ENCODE measurements at places on chromosomes 6 and 20.

DNA sequence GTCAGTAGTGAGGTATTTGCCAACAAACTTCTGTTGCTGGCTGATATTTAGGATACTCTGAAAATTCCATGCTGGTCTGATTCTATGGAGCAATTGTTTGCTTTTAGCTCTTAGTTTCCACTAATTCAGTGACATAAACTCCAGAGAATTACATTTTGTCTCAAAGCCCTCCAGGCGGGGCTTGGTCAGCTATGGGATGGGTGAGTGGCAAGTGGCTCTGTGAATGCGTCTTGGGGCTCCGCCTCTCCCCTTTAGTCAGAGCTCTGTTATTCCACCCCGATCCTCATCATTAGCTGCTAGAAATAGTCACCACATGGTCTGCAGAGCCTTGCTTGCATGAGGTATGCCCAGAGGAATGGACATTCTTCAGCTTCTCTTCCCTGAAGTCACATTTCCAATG lies 540.6 kb downstream of the QKI start:
- no peak for DNase-seq

- DNase-seq, result no peak
Observed at GRCh38 chr6:32076321-32076809, 32.8 kb downstream of the TNXB start.

- DNase-seq, result no peak
Observed at GRCh38 chr6:90204327-90205056, 92.2 kb downstream of the BACH2 start.

- no peak for DNase-seq
Observed at GRCh38 chr20:62014889-62015537, 50.7 kb downstream of the TAF4 start.

- DNase-seq, result no peak
Observed at GRCh38 chr6:168962886-168963285, 290.8 kb downstream of the THBS2 start.

GRCh38 chr6:150543178-150543577 lies 56.5 kb upstream of the PLEKHG1 start:
- DNase-seq, result no peak

- DNase-seq, result no peak
Observed at GRCh38 chr6:144993870-144994269, 708.7 kb downstream of the UTRN start.

GRCh38 chr6:164122109-164122508 lies 707.6 kb downstream of the QKI start:
- no peak for DNase-seq

DNA sequence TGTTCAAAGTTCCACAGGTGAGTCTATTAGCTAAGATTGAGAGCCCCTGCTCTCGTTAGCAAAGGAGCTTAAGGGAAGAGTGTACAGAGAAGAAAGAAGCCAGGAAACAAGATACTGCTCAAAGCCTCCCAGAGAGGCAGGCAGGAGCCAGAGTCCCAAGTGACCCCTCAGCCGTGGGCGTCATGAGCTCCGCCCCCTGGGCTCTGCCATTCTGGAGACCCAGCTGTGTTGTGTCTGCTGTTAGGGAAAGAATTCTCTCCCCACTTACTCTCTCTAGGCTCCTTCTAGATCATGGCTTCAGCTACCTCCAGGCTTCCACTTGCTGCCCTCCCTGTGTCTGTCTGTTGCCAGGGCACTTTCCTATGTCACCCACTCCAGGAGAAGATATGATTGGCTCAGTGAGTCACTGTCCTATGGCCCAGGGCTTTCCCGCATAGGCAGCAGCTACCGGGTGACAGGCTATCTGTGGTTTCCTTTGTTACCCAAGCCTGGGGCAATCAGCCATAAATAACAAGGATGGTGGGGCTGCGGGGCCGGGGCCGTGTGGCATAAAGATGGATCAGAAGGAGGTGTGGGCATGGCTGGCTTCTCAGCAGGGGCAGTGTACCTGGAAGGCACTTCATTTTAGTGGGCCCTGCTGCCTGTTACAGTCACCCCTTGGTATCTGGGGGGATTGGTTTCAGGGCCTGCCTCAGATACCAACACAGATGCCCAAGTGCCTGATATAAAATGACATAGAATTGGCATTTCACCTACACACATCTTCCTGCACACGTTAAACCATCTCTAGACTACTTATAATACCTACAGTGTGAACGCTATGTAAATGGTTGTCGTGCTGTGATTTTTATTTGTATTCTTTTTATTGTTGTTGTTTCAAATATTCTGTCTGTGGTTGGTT lies 118.9 kb downstream of the ARMC2 start:
- no peak for DNase-seq

DNA sequence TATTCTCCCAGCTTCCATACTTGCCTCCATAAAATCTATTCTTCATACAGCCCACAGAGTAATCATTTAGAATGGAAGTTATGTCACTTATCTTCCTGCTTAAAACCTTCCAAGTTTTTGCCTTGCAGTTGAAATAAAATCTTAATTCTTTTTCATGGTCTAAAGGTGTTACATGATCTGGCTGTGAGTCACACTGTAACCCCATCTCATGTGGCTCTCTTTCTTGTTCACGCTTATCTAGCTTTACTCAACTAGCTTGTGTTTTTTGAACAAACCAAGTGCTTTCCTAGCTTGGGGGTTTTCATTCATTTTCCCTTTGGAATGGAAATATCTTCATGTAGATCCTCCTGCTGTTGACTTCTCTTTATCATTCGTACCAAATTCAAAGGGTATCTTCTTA lies 23.6 kb upstream of the THEMIS start:
- no peak for DNase-seq

DNA sequence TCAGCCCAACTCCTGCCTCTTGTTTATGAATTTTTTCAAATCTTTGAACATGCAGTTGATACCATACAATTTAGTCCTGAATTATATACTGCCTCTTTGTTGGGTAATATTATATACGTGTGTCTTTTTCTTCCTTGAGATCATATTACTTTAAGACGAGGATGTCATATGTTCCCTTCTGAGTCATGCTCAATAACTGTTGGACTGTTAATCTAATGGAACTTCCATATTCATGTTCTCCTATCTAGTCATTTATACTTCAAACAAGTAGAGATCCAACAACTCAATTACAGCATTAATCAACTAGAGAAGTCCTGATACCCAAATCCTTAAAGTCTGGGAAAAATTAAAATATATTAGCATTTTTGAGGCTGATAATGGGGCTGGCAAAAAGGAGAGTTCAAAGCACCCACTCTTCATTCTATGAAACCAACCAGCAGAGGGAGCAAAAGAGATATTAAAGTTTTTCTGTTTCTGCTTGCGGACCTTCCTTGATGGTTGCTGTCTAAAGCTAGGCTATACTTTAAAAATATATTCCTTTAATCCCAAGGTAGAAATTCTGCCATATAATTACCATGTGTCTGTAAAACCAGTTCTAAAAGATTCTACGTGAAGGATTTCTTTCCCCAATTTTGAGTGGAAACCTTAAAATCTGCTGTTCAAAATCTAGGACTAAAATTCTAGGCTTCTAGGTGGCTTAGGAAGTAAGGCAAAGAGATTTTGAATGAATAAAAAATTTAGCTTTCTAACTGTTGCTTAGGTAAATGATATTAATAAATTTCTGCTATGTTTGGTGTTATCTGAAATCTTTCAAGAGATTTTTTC lies 498.9 kb downstream of the BCKDHB start:
- no peak for DNase-seq

- peak; percentile 35 for DNase-seq
Observed at GRCh38 chr6:27814665-27815424, 97.4 kb downstream of the OR2B2 start.

GRCh38 chr20:52438326-52438963 lies 246.9 kb upstream of the ZFP64 start:
- DNase-seq, result no peak

- no peak for DNase-seq
Observed at GRCh38 chr6:36752187-36752885, 54.7 kb downstream of the RAB44 start.

DNA sequence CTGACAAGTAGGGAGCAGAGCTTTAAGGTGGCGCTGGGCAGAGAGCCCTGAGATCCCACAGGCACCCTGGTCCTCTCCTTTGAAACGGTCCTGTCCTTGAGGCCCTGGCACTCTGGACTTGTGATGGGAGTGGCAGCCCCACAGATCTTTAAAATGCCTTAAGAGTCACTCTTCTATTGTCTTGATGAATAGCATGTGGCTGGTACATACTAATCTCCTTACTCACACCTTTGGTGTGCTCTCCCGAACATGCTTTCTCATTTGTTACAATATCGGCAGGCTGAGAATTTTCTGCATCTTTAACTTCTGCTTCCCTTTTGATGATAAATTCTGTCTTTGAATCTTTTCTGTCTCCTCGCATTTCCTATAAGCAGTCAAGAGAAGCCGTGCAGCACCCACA lies 333.8 kb downstream of the TFAP2A start:
- DNase-seq, result no peak

DNA sequence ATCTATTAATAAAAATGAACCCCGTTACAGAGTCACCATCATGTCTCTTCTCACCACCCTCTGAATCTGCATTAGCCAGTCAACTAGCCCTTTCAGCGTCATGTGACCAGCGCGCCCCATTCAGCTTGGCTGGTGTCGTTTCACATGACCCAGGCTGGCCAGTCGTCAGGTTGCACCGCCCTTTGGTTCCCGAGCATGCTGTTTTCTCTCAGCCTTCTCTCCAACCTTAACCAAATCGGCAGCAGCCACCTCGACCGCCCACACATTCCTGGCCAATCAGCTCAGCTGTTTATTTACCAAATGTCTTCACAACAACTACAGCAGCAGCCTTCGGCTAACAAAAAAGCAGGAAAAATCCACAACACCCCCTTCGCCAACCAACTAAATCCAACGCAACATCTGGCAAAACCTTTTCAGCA lies 5.6 kb downstream of the SRSF3 start:
- DNase-seq, result no peak

- no peak for DNase-seq
Observed at GRCh38 chr20:884983-885952, 30.9 kb downstream of the ANGPT4 start.

DNA sequence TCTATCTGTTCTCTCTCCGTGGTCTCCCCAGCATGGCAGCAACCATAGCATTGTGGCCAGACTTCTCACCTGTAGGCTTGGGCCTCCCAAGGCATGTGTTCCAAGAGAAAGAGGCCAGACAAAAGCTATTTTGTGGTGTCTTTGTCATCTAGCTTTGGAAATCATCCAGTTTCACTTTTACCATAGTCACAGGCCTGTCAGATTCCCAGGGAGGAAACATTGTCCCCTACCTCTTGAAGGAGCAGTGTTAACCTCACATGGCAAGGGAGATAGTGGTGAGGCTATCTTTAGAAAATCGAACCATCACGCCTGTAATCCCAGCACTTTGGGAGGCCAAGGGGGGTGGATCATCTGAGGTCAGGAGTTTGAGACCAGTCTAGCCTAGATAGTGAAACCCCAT lies 42.3 kb upstream of the RALGAPA2 start:
- DNase-seq, result no peak

DNA sequence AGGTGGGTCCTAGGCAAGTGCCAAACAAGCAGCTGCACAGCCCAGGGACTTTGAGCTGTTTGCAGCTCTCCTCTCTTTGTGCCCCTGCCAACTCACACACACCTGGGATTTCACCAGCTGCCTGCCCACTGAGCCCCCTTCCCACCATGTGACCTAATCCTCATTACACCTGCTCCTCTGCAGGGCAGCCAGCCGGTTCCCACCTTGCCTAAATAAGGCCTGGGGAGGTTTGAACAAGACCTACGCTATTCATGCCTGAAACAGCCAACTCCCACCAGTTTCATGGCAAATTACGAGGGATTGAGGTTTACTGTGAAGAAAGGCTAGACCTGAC lies 92.6 kb upstream of the SOX4 start:
- DNase-seq, result no peak

- no peak for DNase-seq
Observed at GRCh38 chr20:20786428-20786827, 74.0 kb upstream of the RALGAPA2 start.

GRCh38 chr6:27837625-27838057 lies 74.6 kb downstream of the OR2B2 start:
- DNase-seq, result no peak

GRCh38 chr6:16704401-16705045 lies 56.7 kb downstream of the ATXN1 start:
- no peak for DNase-seq

DNA sequence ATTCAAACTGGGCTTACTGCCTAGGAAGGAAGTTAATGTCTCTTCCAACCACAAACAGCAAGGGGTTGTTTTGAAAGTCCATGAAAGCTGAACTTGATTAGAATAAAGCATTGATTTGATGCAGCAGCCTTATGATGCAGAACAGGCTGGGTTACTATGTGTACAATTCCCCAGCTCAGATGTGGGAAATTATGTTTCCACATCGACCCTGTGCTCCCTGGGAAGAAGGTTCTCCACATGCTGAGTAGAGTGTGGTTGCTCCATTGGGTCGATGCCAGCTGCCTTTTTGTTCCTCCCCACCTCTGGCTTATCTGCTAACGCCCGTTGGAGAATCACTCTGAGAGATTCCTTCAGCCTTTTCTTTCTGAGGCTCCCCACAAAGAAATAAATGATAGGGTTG lies 1.2 kb downstream of the MAS1L start:
- DNase-seq, result no peak

GRCh38 chr6:101445527-101445926 lies 52.0 kb downstream of the GRIK2 start:
- no peak for DNase-seq

- DNase-seq, result no peak
Observed at GRCh38 chr6:130293800-130294199, 71.0 kb upstream of the SAMD3 start.

DNA sequence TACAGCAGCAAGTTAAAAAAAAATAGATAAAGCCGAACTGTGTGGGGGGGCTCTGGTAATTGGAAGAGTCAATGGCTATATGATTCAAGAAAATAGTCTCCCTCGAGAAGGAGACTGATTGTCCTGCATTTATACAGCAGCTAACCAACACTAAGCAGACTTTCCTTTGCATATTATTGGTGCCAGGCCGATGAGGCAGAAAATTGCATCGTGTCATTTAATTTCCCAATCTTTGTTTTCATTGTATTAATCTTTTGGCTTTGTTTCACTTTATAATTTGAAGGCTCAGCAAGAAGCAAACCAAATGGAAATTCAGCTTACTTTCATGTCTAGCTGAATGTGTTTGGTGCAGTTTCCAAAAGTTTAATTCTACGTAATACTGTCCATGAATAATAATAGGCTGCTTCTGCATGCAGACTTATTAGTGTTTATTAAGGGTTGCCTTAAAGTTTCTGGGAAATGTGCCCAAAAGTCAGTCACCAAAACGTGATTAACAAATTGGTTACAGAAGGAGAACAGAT lies 258.5 kb downstream of the HACE1 start:
- DNase-seq, result no peak

Measured in C1 segment of cervical spinal cord (tissue), 14 donors.